GM23338 (cell line): ENCODE measurements at places on chromosomes 5 and 9. TPM values are rescaled to one million over a fixed set of nuclear protein-coding genes. Genes with fewer than 3 reads are reported as not detected.

The IL3 gene
- total RNA-seq, result not detected in 2 replicates

The AGXT2 gene
- total RNA-seq, result not detected in 2 replicates

The SLC25A2 gene
- not detected in 2 replicates for total RNA-seq

The FKTN gene
- 9.9 and 32.6 TPM in 2 replicates for total RNA-seq

The FOXD4 gene
- total RNA-seq, result 0.31 TPM in 1 of 2 replicates, not detected in the other

The TICAM2 gene
- total RNA-seq, result not detected in 2 replicates

DNA sequence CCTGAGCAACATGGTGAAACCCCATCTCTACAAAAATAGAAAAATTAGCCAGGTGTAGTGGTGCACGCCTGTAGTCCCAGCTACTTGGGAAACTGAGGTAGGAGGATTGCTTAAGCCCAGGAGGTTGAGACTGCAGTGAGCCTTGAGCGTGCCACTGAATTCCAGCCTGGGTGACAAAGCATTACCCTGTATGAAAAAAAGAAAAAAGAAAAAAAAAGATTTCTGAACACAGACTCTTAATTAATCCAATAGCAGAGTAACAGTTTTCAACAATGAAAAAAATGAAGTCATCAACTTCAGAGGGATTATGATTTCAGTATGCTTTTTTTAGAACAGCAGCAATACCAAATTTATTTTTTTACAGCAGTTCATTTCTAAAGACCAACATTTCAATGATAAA is 118.8 kb upstream of the TNPO1 start:
- no peak for DNase-seq

GRCh38 chr5:87114631-87115030 is 153.1 kb upstream of the RASA1 start:
- DNase-seq, result no peak

DNA sequence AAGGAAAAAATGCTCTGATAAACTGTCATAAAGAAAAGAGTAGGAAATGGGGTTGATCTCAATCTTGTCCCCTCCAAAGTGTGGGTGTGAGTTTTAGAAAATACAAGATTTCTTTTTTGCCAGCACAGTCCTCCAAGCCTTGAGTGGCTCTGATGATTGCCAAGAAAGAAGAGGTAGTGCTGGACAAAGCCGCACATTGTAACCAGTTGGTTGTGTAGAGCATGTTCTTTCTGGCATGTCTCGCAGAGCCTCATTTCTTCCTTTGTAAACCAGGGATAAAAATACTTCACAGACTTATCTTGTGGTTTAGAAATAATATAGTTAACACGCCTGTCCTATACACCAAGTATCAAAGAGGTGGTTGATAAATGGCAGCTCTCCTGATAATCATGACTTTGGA is 30.4 kb downstream of the PRLR start:
- no peak for DNase-seq

DNA sequence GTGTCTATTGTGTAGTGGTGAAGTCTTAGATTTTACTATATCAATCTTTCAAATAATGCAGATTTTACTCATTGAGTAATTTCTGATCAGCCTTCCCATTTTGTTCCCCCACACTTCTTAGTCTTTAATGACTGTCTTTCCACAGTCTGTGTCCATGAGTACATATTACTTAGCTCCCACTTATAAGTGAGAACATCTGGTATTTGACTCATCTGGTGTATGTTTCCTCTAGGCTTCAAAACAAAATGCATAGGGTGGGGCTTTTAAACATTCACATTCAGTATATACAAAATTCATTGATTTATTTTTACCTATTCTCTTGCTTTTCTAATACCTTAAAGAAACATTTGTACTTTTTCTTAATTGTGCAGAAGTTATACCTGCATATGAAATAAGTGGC is 513.0 kb downstream of the MTRR start:
- no peak for DNase-seq

- peak; percentile 50 for DNase-seq
Measured at GRCh38 chr5:2752821-2753439, 1.5 kb upstream of the IRX2 start.

DNA sequence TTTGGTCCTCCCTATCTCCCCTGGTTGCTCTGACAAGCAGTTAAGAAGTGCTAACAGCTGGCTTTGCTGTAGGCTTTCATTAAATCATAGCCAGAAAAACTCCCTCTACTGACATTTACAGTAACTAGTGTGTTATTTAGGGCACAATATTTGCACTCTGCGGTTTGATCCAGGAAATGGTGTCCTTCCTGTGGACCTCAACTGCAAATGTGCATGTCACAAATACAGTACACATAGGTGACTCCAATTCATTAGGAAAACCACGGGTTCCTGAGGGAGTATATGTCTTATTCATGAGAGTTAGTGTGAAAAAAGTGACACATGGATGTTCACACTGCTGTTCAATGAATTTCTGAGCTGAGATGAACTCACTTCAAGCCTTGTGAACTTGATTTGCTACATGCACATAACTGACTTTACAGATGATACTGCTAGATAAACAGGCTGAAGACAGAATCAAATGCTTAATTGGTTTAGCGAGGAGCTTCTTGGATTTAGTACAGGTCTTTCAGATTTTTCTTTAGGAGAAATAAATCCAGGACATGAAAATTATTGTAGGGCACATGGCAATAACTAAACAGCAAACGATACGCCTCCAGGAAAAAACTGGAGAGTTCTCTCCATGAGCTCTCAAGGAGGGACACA is 281.5 kb downstream of the EFNA5 start:
- DNase-seq, result no peak

DNA sequence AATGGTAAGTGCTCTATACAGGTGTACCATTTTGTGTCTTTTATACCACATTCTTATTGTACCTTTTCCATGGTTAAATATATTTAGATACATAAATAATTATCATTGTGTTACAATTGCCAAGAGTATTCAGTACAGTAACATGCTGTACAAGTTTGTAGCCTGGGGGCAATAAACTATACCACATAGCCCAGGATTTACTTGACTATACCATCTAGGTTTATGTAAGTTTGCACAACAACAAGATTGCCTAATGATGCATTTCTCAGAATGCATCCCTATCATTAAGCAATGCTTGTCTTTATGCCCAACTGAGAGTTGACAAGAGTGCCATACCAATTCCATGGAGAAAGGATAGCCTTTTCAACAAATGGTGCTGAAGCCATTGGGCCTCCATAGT is 136.7 kb upstream of the PJA2 start:
- no peak for DNase-seq

GRCh38 chr5:65190328-65191053 is 291.2 kb downstream of the ADAMTS6 start:
- no peak for DNase-seq

DNA sequence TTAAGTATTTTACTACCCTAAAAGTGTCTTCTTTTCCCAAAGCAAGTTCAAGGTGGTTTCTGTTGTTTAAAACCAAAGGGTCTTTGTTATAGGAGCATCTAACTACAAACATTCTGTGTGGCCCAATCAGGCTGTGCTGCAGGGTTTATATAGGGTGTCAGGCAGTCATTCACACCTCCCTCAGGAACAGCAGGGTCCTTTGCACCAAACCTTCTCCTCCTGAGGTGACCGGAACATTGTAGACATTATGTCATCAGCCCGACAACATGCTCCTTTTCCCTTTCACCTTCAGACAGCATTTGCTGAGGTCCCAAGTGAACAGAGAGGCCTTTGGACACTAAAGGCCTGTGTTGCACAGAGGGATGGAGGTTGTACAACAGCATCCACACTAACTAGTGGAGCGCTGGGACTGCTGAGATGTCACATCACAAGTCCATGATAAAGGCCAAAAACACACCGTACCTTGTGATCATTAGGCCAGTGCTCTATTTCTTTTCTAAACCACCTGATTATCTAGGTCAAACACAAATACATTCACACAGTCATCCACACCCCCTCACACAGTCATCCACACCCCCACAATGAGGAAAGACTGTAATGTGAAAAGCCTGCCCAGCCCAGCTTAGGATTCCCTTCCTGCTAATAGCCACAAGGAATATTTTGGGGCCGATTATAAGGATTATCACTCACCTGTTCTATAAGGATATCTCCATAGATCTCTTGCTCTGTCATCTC is 123.8 kb upstream of the VLDLR start:
- DNase-seq, result no peak

DNA sequence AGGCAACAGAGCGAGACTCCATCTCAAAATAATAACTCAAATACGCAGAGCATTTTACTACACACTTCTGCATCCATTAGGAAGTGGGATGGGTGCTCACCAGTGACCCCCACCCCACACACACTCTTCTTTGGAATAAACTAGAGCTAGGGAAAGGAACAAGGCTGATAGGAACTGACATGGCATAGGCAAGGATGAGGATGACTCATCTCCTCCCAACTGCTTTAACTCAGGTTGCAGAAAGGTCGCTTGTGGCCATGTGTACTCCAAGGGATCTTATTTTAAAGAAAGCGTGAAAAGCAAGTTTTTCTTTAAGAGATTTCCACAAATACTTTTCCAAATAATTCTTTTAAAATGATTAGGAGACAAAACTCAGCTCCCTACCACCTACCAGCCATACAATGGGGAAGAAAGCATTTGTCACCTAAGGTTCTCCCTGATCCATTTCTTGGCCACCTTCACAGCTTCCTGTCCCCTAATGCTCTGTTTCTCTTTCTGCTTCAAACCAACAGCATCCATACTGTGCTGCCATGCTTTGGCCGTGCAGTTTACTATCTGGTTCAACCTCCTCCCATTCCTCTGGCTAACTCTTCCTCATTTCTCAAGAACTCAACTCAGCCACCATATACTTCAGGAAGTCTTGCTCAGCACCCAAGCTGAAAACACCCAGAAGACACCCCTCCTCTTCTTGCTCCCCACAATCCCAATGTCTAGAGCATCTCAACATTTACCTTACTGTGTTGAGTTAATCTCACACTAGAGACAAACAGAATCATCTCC is 211.9 kb downstream of the ACTL7B start:
- no peak for DNase-seq

DNA sequence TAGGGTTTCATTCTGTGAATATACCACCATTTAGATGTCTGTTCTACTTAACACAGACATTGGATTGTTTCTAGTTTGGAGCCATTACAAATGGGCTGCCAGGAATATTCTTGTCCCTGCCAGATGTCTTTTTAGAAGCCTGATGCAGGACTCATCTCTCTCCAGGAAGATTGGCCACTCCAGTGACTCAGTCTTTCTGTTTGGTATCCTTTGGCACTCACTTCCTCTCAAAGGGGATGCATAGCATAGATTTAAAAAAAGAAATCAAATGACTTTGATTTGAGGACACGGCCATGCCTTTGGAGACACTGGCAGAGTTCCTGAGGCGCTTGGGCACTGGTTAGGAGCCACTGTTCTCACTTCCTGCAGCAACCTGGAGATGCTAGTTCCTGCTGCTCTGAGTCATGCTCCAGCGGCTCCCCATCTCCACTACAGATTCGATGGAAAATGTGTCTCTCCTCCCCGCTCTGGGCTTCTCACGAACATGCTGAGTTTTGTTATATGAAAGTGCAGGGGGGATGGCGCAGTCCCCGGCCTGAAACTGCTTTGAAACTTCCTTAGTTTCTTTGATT is 3.5 kb upstream of the ZNF366 start:
- DNase-seq, result no peak
